ENCODE measurements at places on chromosomes 1 and 21.
A peak's percentile ranks its signal among the peaks of the same experiment; 100 is the strongest.

- no peak for DNase-seq
Measured at GRCh38 chr1:211566431-211567025, 12.4 kb downstream of the SLC30A1 start.

DNA sequence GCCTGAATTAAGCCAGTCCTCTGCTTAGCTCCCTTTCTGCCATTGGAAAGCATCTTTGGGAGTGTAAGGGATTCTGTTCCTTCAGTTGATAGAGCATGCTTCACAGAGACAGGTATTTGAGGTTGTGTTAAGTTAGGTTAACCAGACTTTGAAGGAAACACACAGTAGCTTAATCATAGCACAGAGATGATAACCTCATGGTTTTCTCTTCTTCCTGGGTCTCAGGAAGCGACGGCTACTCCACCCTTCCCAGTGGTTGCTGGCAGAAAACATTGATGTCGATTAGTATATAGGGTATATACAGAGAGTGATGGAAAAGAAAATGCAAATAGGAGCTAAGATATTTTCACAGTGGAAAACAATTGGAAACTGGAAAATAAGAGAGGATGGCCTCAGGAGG lies 42.0 kb downstream of the S1PR1 start:
- DNase-seq = no peak

DNA sequence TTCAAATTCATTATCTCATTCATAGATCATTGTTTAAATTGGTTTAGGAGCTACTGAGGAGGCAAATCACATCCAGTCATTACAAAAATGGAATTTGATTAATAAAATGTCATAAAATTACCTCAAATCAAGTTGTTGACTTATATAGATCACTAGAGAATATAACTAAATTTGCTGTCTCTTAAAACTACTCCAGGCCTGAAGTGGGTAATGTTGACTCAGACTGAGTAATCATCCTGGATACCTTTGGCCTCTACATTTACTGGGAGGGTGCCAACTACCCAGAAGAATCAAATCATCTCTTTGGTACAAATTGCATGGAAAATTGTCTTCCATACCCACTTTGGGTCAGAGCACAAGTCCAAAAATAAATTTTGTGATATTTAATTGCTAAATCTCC lies 191.2 kb upstream of the GREM2 start:
- DNase-seq = no peak

GRCh38 chr1:237471956-237472355 lies 418.8 kb downstream of the ZP4 start:
- no peak for DNase-seq

DNA sequence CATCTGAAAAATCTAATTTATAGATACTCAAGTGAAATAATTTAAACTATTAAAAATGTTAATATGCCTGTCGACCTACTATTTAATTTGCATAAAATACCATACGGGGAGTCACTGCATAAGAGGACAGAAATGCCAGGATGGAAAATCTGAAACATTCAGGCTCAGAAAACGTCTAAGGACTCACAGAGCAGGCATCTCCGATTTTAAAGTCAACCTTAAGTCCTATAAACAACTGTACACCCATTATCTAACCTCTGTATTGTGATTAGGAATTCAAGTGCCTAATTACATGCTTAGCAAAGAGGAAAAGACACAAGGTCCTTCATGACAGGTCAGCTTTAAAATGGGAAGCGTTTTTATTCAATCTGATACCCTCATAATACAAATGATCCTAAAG lies 49.2 kb downstream of the ZBTB18 start:
- DNase-seq = no peak

DNA sequence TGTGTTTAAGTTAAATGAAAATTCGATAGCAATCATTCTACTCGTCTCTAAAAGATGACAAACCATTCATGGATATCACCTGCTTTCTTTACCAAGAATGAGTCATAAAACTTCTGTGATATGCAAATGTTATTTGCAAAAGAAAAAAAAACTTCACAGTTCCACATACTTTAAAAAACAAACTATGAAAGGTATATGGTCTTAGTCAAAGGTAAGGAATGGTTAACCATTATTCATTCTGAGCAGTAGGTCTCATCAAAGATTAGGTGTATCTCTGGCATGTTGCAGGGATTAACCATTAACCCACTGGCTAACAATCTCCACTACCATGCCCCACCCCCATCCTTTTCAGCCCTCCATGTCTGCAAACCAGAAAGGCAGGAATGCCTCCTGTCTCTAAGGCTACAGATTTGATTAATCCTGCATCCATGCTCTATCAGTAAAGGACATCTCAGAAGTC lies 44.4 kb downstream of the PTPN14 start:
- peak; percentile 64 for DNase-seq

DNA sequence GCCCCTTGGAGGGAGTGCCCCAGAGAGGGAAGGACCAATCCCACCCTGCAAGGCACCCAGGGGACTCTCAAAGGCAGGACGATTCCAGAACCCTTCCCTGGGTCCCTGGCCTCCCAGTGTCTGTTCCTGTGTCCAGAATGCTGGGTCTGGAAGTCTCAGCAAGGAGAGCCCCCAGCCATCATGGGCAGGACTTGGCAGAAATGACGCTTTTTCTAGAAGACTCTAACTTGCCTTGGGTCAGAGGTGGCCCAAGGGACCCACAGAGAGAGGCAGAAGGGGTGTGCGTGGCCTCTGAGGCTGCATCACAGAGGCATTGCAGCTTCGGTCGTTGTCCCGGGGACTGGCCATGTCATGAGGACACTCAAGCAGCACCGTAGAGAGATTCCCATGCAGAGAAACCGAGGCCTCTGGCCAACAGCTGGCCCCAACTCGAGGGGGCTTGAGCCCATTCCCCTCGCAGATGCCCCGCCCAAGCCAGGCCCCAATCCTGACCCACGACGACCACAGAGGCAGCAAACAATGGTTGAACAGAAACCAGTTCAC lies 57.8 kb downstream of the WNT9A start:
- no peak for DNase-seq

GRCh38 chr1:229341774-229342655 lies 832 bp downstream of the CCSAP start:
- peak; percentile 55 for DNase-seq

- no peak for DNase-seq
Measured at GRCh38 chr1:115190540-115191170, 101.4 kb upstream of the TSPAN2 start.

GRCh38 chr1:226656601-226657277 lies 82.3 kb downstream of the ITPKB start:
- DNase-seq = no peak

Data from NCI-H526 treated with DMSO at 0.1 percent for 48 hours (cell line).